ENCODE measurements at places on chromosomes 13 and 19.
A peak's percentile ranks its signal among the peaks of the same experiment; 100 is the strongest.

- no peak for DNase-seq
These were observed 18.1 kb upstream of the ZFP82 start for GRCh38 chr19:36436531-36436930.

- no peak for DNase-seq
These were observed 159.4 kb downstream of the KLF5 start for GRCh38 chr13:73218181-73218580.

- DNase-seq, result no peak
These were observed 3.0 kb downstream of the PCID2 start for GRCh38 chr13:113205428-113205931.

GRCh38 chr13:76474966-76475365 lies 411.2 kb downstream of the KCTD12 start:
- DNase-seq, result no peak

DNA sequence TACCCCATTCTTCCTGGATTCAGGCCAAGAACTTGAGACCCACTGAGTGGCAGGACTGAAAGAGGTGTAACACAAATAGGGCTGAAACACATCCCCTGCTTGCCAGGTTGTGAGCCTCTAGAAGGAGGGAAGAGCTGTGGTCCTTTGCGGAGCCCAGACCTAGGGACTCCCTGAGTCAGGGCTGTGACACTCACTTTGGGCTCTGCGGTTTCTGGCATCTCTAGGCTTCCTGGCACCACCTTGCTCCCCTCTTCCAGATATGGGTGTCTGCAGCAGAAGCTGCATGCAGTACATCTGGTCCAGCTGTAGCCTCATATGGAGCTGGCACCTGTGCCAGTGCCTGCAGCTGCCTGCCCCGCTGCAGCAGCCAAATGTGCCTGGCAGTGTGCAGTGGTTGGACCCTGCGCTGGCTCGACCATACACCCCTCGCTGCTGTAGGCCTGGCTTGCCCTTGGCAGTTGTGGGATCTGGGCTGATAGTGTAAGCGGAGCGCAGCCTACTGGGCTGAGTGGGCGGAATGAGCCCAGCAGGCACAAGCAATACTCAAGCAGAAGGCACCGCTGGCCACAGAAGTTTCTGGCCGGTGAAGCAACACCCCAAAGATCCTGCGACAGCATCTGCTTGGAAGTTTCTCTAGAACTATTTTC lies 290.4 kb downstream of the SLITRK6 start:
- no peak for DNase-seq

DNA sequence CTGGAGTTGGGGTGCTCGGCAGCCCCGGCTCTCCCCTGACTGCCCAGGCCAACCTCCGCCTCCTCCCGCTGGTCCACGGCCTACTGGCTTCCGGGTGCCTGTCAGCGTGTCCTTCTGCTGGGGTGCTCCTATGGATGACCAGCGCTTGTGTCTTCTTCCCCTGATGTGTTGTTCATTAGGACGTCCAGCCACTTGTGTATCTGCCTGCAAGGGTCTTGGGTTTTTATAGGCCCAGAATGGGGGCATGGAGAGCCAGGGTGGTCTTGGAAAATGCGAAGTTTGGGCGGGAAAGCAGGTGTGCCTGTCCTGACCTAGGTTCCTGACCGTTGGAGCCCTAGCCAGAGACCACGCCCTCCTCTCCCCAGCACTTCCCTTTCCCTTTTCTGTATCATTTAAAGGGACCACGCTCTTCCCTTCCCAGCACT lies 139.8 kb downstream of the SLITRK5 start:
- no peak for DNase-seq

DNA sequence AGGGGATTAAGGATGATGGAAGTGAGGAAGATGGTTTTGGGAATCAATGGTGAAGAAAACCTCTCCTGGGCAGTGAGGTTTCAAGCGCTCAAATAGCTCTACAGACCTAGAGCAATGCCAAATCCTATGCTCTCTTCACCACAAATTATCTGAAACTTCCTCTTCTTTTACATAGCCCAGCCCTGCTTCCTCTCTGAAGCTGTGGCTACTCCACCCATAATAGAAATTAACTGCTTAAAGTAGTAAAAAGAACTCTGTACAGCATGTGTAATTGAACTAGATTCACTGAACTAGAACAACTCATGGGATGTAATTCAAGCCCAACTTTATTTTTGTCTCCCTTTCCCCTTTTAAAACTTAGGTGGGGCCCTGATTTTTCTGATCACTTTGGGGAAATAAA lies 20.4 kb upstream of the IFT88 start:
- peak; percentile 80 for DNase-seq

DNA sequence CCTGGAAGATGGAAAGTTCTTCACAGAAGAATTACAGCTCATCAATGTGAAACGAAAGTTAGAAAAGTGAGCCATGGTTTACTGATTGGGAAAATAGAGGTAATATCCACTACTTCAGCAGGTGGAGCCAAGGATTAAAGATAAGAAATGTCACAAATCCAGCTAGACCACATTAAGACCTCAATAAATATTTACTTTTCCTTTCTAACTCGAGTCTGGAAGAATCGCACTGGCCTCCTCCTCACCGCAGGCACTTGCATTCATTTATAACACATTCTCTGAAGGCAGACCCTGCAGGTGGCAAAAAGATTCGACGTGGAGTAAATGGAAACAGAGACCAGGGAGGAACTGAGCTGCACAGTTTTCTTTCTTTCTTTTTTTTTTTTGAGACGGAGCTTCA lies 7.4 kb downstream of the SLC35E1 start:
- no peak for DNase-seq

DNA sequence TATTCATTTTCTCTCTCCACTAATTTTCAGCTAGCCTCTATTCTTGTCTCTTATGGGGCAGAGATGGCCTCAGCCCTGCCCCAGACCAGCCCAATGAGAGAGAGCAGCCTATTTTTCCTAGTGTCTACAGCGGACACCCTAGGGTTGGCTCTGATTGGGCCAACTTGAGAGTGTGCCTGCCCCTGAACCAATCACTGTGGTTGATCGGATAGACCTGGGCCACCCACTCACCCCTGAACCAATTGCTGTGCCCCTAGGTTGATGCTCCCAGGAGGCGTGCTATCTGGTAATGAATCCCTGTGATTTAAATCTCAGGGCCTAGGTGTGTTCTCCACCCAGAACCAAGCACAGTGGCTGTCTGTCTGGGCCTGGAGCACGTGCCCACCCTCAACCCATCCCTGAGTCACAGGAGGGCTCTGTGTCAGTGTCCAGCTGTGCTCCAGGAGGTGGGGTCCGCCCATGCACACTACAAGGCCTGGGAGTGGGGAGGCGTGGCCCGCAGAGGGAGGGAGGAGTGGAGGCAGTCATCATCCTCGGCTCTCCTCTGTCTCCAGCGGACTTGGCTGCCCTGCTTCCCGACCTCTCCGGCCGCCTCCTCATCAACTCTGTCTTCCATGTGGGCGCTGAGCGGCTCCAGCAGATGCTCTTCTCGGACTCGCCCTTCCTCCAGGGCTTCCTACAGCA lies 14.9 kb upstream of the SCN1B start:
- DNase-seq, result no peak

- no peak for DNase-seq
These were observed 2474.2 kb downstream of the PCDH9 start for GRCh38 chr13:64755961-64756360.

GRCh38 chr19:14731200-14731599 lies 41.4 kb downstream of the ZNF333 start:
- no peak for DNase-seq

GRCh38 chr19:45464274-45464673 lies 3.5 kb upstream of the FOSB start:
- DNase-seq, result no peak

- no peak for DNase-seq
These were observed 134.3 kb downstream of the KDM4B start for GRCh38 chr19:5103061-5103701.

GRCh38 chr13:79427265-79427664 lies 21.2 kb upstream of the RBM26 start:
- no peak for DNase-seq

DNA sequence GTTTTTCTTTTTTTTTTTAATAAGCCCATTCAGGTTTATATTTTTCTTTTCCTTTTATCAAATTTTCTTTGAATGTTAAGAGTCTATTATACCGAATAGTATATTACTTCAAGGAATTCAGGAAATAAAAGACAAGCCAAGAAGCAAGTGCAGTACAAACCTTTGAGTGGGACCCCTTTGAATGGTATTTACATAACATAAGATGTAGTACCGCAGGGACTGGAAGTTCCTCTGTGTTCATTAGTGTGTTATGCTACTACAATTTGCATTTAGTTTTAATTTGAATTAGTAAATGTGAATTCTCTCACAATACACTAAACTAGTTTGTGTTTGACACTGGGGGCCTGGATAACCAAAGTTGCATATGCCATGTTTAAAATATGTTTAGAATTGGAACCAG lies 339.5 kb downstream of the DCT start:
- no peak for DNase-seq

DNA sequence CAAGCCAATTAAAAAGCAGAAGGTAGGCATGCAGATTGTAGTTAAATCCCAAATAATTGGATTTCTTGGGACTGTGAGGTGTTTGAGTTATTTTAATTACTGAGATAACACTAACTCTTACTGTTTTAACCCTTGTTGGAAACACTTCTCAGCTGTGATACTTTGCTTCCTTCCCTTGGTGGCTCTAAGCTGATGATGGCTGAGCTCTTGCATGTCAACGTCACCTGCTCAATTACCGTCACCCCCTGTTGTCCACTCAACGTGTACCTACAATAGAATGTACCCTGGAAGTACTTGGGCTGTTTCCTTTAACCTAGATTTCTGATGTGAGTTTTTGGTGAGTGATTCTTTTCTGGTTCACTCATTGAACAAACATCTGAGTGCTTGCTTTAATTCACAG lies 303.4 kb downstream of the SLC7A1 start:
- DNase-seq, result no peak

DNA sequence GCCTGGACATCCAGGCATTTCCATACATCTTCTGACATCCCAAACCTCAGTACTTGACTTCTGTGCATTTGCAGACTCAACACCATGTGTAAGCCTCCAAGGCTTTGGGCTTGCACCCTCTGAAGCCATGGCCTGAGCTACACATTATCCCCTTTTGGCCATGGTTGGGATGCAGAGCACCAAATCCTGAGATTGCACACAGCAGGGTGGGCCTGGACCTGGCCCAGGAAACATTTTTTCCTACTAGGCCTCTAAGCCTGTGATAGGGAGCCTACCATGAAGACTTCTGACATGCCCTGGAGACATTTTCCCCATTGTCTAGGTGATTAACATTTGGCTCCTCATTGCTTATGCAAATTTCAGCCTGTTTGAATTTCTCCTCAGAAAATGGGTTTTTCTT lies 853.4 kb upstream of the SPRY2 start:
- no peak for DNase-seq

GRCh38 chr19:39032063-39032918 lies at the start of gene FBXO27:
FBXO27 (minus strand) TSS chr19:39032549; CDS start chr19:39032227, 322 bp downstream.
- DNase-seq, result no peak

- DNase-seq, result no peak
These were observed 23.7 kb upstream of the MAB21L1 start for GRCh38 chr13:35500144-35500543.

- DNase-seq, result no peak
These were observed 64.1 kb downstream of the ERCC5 start for GRCh38 chr13:102909971-102910370.

DNA sequence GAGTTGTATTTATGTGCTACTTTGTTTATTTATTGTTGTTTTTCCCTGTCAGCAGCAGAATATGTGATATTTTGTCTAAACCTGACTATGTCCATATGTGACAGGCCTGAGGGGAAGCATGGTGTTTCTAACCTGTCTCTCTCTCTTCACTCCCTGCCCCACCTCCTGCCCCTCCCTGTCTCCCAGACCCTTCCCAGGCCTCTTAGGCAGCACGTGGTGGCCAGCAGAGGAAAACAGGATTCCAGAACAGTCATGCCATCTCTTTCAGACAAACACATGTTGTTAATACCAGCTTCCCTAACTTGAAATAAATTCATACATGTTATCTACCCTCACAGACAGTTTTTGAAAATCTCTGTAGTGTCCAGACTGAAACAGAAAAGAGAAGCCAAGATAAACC lies 31.0 kb upstream of the ATP11A start:
- no peak for DNase-seq

- no peak for DNase-seq
These were observed 71.5 kb downstream of the ZAR1L start for GRCh38 chr13:32243695-32244094.

DNA sequence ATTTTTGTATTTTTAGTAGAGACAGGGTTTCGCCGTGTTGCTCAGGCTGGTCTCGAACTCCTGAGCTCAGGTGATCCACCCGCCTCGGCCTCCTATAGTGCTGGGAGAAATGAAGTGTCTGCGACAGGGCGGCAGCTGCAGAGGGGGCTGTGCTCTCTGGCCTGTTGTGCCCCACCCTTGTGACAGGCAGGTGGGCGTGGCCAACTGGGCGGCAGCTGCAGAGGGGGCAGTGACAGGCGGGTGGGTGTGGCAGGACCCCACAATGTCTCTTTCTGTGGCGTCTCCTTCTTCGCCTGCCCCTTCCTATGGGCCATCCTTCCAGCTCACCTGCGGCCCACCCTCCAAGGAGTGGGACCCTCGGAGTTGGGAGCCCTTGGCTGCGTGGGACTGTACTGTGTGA lies 11.8 kb downstream of the STK11 start:
- DNase-seq, result no peak

GRCh38 chr19:17001603-17002183 lies 24.9 kb downstream of the CPAMD8 start:
- no peak for DNase-seq

GRCh38 chr13:18212873-18213272 lies 968.8 kb downstream of the TUBA3C start:
- no peak for DNase-seq

DNA sequence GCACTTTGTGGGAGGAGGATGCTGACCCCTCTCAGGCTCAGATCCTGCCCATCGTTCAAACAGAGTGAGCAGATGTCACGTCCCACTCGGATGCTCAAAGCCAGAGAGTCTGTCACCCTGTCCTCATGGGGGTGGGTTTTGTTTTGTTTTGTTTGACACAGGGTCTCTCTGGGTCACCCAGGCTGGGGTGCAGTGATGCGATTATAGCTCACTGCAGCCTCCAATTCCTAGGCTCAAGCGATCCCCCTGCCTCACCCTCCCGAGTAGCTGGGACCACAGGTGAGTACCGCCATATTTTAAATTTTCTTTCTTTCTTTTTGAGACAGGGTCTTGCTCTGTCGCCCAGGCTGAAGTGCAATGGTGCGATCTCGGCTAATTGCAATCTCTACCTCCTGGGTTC lies 4.0 kb downstream of the ADGRE2 start:
- DNase-seq, result no peak

GRCh38 chr13:21812192-21812626 lies 141.3 kb downstream of the FGF9 start:
- no peak for DNase-seq

All from suppressor macrophage (primary cell).